PC-3 (cell line): ENCODE measurements at places on chromosomes 13 and 19. TPM values are rescaled to one million over a fixed set of nuclear protein-coding genes. Genes with fewer than 3 reads are reported as not detected.

XAB2 gene
- 81.1 and 84.4 TPM in 2 replicates for total RNA-seq

SYT5 gene
- total RNA-seq: 0.40 and 2.5 TPM in 2 replicates

PRR20C gene
- total RNA-seq: not detected in 2 replicates

- no peaks in the 10 kb centered on the region; the same call in 1 of the 2 replicates for H3K36me3 ChIP-seq
- no peak overlapping the region for H3K27ac ChIP-seq
- peaks cover 5% of the 10 kb centered on the region; the same call in 1 of the 2 replicates for H3K4me1 ChIP-seq
- DNase-seq: no peak
Observed at GRCh38 chr13:52447815-52448552, 2.5 kb downstream of the VPS36 start.

- no peaks in the 10 kb centered on the region for H3K36me3 ChIP-seq
- DNase-seq: no peak
- H3K4me1 ChIP-seq: peaks cover 12% of the 10 kb centered on the region
- H3K4me3 ChIP-seq: no peak overlapping the region
Observed at GRCh38 chr13:25881971-25882451, 169.8 kb downstream of the SHISA2 start.
